ENCODE measurements at places on chromosomes 2 and 18.

- DNase-seq, result no peak
These were observed 166.4 kb downstream of the MGAT5 start for GRCh38 chr2:134420259-134420658.

GRCh38 chr2:175892046-175892445 is 110.0 kb downstream of the LNPK start:
- no peak for DNase-seq

GRCh38 chr2:65020943-65021528 is 31.8 kb downstream of the SLC1A4 start:
- DNase-seq, result no peak

DNA sequence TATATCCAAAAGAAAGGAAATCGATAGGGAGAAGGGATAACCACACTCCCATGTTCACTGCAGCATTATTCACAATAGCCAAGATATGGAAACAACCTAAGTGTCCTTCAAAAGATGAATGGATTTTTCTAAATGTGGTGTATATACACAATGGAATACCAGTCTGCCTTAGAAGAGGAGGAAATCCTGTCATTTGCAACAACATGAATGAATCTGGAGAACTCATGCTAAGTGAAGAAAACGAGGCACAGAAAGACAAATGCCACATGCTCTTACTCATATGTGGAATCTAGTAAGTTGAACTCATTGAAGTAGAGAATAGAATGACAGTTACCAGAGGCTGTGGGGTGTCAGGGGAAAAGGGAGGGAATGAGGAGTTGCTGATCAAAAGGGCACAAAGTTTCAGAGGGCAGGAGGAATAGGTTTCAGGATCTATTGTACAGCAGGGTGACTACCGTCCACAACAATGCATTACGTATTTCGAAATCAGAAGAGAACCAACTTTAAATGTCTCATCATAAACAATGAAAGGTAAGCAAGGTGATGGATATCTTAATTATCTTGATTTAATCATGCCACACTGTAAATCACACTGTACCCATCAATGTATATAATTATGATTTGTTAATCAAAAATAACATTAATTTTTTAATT is 46.1 kb downstream of the SIGLEC15 start:
- DNase-seq, result no peak

DNA sequence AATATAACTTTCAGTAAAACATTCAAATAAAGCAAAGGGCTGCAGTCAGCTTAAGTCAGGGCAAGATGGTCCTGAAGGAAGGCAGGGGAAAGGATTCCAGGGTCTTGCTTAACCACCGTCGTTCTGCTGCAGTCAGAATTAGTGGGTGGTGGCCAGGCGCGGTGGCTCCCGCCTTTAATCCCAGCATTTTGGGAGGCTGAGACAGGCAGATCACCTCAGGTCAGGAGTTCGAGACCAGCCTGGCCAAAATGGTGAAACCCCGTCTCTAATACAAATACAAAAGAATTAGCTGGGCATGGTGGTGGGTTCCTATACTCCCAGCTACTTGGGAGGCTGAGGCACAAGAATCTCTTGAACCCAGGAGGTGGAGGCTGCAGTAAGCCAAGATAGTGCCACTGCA is 6.8 kb downstream of the SLC19A3 start:
- no peak for DNase-seq
